ENCODE measurements at places on chromosomes 3 and 15.

GRCh38 chr3:176349706-176350105, 847.6 kb downstream of the TBL1XR1 start:
- DNase-seq: no peak

DNA sequence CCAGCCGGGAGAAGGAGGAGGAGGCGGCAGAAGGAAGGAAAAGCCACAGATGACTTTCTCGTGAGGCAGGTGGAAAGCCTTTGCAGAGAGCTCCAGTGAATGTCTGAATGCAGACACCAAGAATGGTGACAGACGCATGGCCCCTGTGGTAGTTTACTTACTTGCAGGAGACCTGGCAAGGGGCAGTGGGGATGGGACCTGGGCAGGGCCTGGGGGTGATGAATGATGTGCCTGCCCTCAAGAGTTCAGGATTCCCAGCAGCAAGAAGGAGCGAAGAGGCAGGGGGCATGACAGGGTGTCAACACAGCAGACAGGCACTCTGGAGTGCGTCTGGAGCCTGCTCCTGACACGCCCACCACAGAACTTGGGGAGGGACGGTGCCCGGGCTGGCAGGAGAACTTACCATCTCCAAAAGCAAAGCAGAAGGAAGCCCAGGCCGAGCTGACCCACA, 260.5 kb upstream of the LYSMD4 start:
- no peak for DNase-seq

DNA sequence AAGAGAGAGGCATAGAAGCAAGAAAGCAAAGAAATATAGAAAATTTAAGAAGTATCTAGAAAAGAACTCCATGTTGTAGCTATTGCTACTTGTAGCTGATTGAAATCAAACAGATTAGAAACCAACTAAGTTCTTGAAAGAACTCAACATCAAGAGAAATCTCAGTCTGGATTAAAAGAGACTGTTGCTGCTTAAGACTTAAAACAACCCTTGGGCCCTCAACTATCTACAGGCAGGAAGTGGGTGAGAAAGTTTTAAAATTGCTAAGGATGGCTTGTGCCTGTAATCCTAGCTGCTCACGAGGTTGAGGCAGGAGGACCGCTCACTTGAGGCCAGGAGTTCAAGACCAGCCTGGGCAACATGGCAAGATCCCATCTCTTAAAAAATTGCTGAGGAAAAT, 39.3 kb upstream of the C15orf61 start:
- DNase-seq: no peak

GRCh38 chr3:80519436-80519835, 751.6 kb upstream of the ROBO1 start:
- no peak for DNase-seq

GRCh38 chr3:136819731-136820679, 1.1 kb downstream of the SLC35G2 start:
- DNase-seq: no peak
